ENCODE measurements at places on chromosomes 12 and 14.

GRCh38 chr12:127052511-127053232, 1214.3 kb upstream of the TMEM132C start:
- no peak for DNase-seq

DNA sequence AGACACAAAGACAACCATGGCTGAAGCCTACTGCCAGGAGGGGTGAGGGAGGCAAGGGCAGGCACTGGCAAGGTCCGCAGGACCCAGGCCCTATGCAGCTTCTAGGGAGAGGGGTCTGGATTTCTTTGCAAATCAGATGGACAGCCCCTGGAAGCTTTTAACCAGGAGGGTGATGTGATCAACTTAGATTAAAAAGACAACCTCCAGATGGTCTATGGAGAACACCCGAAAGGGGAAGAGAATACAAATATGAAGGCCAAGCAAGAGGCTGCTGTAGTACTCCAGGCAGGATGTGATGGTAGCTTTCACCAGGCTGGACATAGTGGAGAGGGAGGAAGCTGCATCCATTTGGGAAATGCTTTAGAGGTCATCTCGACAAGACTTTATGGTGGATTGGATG, 83.3 kb upstream of the TSPAN11 start:
- DNase-seq = no peak

DNA sequence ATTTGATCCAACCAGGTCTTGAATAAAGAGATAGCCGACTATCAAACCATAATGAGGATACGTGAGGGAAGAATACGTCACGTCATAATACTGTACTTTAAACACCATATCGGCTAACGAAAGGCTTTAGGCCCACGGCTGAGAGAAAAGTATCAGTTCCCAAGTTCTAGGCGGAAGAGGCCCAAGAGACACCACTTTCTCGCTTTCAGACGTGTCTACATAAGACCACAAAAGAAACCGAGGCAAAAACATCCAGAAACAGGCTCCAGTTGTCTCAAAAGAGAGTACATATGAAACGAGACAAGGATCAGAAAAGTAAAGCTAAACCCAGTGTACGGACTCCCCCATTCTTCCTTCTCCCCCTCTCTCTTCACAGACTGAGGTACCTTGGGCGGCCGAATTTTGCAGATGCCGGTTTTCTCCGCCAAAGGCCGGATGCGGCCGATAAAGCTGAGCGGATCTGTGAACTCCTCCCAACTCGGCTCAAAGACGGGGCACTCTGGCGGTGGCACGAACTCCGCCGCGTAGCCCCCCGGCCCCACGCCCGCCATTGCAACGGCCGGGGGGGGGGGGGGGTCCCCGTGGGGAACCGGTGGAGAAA, 479 bp downstream of the KDM5A start:
- peak; percentile 14 for DNase-seq

DNA sequence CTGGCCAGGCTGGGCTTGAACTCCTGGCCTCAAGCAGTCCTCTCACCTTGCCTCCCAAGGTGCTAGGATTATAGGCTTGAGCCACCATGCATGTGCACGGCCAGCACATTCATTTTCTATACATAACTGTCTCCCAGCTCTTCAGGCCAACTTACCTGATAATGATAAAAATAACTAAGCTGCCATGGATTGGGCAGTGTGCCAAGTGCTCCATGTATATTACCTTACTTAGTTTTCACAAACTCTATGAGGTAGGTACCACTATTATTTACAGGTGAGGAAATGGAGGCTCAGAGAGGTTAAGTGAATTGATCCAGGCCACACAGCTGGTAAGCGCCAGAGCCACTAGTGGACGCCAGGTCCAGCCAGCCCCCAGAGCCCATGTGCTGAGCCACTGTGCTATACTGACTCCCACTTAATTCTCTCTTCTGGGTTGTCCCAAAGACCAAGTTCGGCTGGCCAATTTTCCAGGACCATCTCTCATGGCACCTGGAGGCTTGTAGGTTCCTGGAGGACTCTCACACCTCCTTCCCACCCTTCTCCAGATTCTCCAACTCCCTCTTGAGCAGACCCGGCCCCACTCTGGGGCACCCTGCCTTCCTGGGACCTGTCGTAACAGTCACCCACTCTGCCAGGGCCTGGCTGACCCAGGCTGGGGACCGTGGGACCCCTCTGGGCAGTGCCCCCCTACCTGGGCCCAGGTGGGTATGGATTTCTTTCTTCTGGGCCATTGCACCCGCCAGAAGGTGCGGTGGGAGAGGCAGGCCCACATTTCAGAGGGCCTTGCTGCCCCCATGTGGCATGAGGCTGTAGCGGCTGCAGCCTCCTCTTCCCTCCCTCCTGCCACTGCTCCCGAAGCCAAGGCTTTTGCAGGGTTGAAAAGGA, 30.2 kb upstream of the CIPC start:
- peak; percentile 18 for DNase-seq

- DNase-seq = no peak
These were observed 46.1 kb downstream of the DDX11 start for GRCh38 chr12:31119803-31120211.

Data from stimulated activated CD8-positive, alpha-beta memory T cell treated with anti-CD3 and anti-CD28 coated beads, Interleukin-15, amount 100 ng/mL, for 1 hour (primary cell).